ENCODE measurements at places on chromosomes 7 and 10. TPM values are rescaled to one million over a fixed set of nuclear protein-coding genes. Genes with fewer than 3 reads are reported as not detected.

GRCh38 chr7:27723085-27723484, 16.9 kb upstream of the TAX1BP1 start:
- no peak for DNase-seq

GRCh38 chr7:47579458-47579857, 2.5 kb downstream of the TNS3 start:
- DNase-seq = no peak

DNA sequence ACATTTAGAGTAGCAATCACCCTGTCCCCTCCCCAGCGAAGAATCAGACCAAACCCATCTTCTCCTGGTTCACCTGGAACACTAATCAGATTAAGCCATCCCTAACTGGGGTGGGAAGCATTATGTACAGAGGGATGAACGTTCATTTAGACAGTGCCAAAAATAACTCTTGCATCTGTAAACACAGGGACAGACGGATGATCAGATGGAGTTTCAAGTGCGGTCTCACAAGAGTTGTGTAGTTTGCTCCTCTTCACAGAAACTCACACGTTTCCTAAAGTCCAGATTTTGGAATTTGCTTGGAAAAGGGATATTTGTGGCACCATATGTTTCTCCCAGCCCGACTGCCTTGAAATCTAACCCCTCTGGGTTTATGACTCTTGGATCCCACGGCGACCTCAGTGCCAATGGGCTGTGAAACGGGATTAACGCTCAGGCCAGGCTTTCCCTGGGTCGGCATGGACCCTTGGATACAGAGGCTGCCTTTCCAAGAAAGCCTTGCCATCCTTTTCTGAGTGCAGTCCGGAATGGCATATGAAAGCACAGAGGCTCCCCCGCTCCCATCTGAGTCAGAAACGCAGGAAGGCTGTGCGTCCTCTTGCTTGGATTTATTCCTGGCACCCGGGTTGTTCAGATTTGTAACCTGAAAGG, 293.2 kb upstream of the HABP2 start:
- DNase-seq = no peak

- no peak for DNase-seq
Observed at GRCh38 chr10:45438466-45439090, 64.6 kb downstream of the ALOX5 start.

DNA sequence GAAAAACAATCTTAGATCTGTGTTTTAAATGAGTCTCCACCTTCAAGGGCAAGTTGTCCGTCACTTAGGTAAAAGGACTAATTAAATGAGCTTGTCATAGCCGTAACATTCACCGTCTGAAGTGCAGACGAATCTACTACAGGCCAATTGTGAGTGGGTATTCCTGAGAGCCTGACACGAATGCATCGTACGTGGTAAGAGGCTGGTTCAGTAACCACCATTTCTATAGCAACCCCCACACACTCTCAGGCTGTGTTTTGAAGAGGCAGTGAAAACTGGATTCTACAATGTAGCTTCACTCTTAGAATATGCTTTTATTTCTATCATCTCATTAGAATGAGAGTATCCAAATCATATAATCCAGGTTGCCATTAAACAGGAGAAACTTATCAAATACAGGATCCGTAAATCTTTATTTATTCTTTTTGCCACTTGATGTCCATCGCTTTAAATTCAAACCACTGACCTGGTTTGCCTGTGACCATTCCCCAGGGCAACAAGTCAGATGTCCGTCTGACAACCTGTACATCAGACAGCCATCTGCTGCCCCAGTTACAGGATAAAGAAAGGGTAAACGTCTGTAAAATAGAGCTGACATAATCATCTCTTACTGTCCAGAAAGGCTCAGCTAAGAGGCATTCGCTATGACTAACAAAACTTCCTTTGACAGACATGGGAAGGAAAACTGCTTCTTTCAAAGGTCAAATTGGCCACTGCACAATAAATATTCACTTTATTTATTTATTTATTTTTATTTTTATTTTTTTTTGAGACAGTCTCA, 70.3 kb upstream of the NMT2 start:
- no peak for DNase-seq

DNA sequence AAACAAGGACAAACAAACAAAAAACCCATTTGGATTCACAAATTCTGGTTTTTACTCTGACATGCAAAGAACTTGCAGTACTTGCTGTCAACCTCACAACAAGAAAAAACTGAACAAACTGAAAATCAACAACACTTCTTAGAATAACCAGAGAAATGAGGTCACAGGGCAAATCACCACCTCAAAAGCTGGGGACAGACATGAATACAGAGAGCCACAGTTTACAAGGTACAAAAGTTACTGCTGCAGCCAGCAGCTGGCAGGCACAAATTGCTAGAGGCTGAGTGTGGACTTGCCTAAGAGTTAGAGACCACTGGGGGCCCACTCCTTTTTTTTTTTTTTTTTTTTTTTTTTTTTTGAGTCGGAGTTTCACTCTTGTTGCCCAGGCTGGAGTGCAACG, 15.0 kb upstream of the RNF32 start:
- no peak for DNase-seq

GRCh38 chr7:134212576-134213546, 85.7 kb downstream of the LRGUK start:
- no peak for DNase-seq

DNA sequence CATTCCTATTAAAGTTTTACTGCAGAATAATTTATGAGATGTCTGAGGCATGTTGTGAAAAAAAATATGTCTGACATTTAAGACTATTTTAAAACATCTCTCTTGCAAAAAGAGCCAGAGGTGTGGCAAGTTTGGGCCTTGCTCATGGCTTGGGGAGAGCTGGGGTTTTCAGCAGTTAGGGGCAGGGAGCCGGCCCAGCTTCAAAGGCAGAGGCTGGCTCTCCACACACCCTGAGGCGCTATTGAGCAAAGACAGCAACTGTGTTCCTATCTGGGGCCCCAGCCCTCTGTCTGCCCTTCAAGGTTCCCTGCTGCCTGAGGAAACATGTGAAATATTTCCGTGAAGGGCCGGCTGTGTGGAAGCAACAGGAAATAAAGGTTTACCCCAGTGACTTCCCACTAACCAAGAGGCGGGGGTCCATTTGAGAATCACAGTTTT, 94.0 kb downstream of the SORBS1 start:
- DNase-seq = no peak

DNA sequence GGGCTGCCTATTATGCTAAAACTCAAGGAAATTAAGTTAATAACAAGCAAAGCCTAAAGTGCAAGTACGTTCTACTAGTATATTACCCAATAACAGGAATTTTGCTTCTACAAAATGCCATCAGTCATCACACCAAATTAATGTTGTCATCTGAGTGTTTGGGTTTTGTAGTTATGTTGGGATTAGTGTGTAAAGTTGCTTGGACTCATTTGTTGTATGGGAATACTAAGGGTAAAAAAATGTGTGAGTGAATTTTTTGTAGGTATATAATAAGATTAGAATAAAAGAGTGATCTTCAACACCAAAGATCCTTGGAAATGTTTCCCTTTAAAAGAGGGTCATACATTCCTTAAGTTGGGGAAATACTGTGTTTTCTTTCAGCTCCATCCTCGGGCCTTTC, 38.6 kb downstream of the NRP1 start:
- DNase-seq = no peak

DNA sequence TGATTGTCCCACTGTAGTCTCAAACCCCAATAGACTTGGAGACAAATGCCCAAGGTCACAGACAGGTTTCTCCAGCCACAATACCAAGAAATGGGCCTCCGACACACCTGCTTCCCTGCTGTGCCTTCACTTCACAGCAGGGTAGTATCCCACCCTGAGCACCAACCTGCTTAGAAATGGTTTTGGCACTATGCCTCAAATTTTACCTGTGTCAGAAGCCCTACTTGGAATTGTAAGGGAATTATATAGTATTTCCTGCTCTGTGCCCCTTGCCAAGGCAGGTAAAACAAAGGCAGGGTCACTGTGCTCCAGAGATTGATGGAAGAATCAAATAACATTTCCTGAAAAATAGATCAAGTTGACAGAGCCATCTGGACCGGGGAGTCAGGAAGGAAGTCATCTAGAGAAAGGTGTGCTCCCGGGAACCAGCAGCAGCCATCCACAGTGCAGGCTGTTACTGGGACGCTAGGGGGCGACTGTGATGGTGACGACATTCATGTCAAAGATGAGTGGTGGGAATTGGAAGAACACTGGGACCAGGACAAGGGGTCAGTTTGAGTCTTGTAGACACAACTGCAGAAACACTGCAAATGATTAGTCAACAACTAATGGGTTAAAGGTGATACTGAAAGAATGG, 117.8 kb upstream of the AKR1E2 start:
- DNase-seq = no peak

DNA sequence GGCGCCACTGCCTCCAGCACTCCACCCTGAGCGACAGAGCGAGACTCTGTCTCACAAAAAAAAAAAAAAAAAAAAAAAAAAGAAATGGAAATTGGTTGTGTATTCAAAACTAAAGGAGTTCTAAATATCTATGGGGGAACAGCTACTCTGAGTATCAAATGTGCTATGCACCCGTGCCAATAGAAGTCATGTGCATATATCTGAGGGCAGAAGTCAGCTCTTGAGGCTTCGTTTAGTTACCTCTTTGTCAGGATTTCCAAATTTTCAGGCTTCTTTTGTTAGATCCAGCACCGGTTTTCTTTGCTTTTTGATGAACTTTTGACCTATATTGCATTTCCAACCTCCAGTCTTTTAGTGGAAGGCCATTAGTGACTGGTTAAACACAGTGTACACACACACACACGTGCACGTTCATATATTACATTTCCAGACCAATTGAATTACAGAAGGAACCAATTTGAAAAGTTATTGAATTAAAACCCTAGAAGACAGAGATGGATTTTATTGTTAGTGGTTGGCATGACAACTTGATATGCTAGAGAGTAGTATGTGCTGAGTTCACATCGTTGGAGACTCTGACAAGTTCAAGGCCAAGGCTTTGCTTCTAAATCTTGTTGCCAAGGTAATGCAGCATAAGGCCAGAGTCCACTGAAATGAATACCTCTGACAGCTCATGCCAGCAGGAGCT, 33.1 kb upstream of the ADD3 start:
- no peak for DNase-seq

DNA sequence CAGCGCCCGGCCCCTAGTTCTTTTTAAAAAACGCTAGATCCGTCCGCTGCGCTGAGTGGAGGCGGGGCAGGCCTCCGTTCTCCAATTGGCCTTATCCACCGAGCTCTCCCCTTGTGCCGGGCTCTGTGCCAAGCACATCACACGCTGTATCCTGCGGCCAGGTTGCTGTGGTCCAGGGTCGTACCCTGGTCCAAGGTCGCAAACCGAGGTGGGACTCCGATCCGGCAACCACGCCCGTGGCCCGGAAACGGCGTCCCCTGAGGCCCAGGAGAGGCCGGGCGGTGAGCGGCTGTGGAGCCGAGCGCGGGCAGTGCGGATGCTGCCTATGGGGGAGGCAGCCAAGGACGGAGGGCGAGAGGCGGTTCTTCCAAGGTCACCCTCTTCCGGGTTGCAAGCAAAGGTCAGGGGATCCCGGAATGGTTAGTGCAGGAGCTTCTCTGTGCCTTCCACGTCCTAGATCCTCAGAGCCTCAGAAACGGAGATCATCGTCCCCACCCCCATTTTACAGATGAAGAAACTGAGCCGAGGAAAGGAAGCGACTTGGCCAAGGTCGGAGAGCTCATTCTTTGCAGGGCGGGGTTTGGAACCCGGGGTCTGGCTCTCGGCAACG, 72.4 kb upstream of the LRRC4 start:
- no peak for DNase-seq

DNA sequence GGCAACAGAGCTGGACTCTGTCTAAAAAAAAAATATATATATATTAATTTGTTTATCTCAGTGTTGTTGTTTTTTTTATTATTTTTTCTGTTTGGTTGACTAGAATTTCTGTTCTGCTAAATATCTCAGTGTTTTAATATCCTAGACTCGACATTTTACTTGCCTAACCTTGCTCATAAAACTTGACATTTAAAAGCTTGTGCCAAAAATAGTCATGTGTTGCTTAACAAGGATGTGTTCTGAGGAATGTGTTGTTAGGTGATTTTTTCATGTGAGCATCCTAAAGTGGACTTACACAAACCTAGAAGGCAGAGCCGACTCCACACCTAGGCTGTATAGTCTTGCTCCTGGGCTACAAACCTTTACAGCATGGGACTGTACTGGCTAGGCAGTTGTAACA, 23.1 kb downstream of the NRBF2 start:
- no peak for DNase-seq

- no peak for DNase-seq
Observed at GRCh38 chr10:9075420-9075819, 1020.9 kb downstream of the GATA3 start.

- DNase-seq = no peak
Observed at GRCh38 chr7:25541094-25541821, 313.0 kb upstream of the NPVF start.

DNA sequence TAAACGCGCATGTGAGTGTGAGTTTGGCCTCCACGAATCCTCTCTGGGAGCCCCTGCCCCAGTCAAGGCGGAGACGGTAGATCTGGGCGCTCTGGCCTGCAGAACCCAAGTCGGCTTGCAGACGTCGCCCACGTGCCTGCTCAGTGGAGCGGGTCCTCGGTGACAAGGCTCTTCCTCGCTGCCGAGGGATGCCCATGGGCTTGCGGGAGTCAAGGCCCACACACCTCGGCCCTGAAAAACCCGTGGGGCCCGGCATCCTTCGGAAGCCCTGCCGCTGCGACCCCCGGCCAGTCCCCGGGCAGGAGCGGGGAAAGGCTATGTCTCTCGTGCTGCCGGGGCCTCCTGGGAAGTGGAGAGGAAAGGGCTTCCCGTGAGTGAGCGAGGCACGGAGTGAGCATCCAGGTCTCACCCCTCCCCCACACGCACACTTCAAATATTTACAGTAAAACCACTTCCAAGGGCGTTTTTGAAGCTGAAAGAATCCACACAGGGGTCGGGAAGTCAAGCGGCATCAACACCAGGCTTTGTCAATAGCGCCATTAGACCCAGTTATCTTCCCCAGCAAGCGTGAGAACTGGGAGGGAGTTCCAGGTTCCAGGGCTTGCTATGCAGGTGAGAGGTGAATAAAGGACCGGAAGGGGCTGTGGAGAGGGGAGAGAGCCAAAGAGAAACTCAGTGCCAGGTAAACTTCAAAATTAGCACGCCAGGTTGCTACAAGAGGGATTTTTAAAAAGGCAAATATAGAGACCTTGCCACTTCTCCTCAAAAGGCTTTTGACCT, 1.1 kb upstream of the MNX1 start:
- no peak for DNase-seq

GRCh38 chr10:63412304-63412703, 53.5 kb downstream of the JMJD1C start:
- DNase-seq = no peak

PRKCQ gene
- 0.20 TPM for total RNA-seq

PNLIPRP3 gene
- total RNA-seq = not detected

TMEM176B gene
- 906 TPM for total RNA-seq

IGF2BP3 gene
- 0.78 TPM for total RNA-seq

UBTD1 gene
- total RNA-seq = 7.1 TPM

GPRIN2 gene
- total RNA-seq = 1.1 TPM

RET gene
- total RNA-seq = 1.1 TPM

HYAL4 gene
- not detected for total RNA-seq

CCDC186 gene
- 5.6 TPM for total RNA-seq

TSPAN12 gene
- total RNA-seq = 15.1 TPM

AKR1C1 gene
- 379 TPM for total RNA-seq

SOSTDC1 gene
- not detected for total RNA-seq

MMRN2 gene
- total RNA-seq = 9.6 TPM

FAM13C gene
- total RNA-seq = 1.3 TPM

All from left lobe of liver (tissue), 2 donors.